T1000 (cell line): ENCODE measurements at places on chromosomes 4 and X.

- DNase-seq, result no peak
Measured at GRCh38 chr4:71732706-71733105, 51.2 kb downstream of the GC start.

GRCh38 chrX:147559191-147559590 is 352.5 kb upstream of the FMR1 start:
- no peak for DNase-seq

GRCh38 chr4:87073199-87074120 is 138.6 kb downstream of the AFF1 start:
- DNase-seq, result no peak

DNA sequence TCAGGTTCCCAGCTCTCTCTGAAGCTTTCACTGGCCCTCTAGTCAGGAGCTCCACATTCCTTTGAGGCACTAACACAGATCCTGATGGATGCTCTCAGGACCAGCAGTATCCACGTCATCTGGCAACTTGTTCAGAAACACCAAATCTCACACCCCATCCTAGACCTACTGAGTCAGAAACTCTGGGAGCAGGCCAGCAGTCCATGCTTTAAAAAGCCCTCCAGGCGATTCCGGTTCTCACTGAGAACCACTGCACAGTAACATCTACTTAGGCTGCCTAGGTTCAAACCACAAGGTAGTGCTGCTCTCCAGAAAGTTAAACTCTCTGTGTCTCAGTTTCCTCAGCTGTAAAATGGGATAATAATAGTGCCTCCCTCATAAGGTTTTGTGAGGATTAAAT is 55.3 kb downstream of the CCDC158 start:
- no peak for DNase-seq

DNA sequence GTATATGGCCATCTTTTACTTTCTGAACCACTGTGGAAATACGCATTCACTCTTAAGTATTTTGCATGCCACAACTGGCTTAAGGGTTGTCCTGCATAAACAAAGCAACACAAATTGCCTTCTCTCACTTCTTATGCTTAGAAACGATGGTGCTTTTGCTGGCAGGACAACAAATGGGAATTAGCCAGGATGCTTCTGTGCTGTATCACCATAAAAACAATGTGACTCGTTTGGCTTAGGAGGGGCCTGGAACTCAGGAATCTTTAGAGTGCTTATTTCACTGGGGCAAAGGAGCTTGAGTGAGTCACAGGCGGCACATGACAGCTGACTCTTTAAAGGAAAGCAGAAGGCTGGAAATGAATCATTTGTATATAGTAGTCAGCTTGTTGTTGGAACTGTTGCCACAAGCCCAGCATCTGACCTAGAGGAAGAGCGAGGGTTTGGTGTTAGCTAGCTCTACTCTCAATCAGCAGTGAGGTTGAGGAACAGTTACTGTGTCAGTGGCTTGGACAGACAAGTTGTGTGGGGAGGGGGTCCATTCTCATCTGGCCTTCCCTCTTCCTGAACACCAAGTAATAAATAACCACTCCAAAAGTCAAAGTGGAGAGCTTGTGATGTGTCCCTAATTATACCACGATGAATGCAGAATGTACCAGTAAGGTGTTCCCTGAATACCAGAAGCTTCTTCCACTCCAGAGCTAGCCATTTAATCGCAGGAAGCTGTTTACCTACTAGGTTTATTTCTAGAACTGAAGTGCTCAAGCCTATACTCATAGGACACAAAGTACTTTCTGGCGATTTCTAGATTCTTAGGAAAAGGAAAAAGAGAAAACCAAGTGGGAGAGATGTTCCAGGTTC is 293.1 kb downstream of the CAMK2D start:
- DNase-seq, result peak; percentile 92

GRCh38 chrX:38500866-38501265 is 60.5 kb upstream of the TSPAN7 start:
- DNase-seq, result no peak

- DNase-seq, result no peak
Measured at GRCh38 chrX:2694914-2695267, 3.8 kb downstream of the CD99 start.

DNA sequence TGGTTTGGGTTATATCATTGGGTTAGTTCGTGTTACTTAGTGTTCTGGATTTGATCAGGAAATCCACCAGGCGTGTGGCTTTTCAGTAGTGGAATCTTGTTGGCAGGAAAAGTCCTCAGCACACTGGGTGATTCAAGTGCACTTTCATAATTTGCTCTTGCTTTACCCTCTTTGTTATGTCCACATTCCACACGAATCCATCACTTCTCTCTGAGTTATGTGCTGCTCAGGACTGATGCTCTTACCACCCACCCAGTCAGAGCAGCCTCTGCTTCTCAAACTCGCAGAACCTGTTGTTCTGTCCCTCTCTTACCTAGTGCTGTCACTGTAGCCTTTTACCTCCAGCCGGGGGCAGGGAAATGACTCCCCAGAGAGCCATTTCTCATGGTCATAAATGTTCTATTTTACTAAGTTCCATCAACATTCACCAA is 37.2 kb upstream of the SCRG1 start:
- DNase-seq, result no peak

DNA sequence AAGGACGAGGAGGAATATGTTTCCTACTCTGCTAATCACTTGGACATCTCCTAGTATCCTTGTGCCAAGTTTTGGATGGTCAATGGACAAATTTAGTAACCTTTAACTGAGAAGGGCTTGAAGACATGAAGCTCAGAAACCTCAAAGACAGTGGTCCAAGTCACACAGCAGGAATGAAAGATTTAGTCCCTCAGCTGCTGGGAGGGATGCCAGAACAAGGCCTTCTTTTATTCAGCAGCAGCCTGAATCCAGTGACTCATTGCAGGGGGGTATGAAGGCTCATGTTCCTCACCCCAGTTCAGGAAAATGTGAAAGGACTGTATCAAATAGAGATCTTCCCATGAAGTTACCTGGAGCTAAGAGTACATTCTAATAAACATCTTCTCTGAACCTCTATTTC is 214.9 kb upstream of the UGT8 start:
- no peak for DNase-seq

- no peak for DNase-seq
Measured at GRCh38 chr4:116551806-116552205, 533.6 kb downstream of the TRAM1L1 start.

- no peak for DNase-seq
Measured at GRCh38 chr4:114137984-114138383, 158.5 kb upstream of the ARSJ start.

DNA sequence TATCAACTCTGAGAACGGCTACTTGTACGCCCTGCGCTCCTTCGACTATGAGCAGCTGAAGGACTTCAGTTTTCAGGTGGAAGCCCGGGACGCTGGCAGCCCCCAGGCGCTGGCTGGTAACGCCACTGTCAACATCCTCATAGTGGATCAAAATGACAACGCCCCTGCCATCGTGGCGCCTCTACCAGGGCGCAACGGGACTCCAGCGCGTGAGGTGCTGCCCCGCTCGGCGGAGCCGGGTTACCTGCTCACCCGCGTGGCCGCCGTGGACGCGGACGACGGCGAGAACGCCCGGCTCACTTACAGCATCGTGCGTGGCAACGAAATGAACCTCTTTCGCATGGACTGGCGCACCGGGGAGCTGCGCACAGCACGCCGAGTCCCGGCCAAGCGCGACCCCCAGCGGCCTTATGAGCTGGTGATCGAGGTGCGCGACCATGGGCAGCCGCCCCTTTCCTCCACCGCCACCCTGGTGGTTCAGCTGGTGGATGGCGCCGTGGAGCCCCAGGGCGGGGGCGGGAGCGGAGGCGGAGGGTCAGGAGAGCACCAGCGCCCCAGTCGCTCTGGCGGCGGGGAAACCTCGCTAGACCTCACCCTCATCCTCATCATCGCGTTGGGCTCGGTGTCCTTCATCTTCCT is 2.7 kb downstream of the PCDH10 start:
- DNase-seq, result no peak

DNA sequence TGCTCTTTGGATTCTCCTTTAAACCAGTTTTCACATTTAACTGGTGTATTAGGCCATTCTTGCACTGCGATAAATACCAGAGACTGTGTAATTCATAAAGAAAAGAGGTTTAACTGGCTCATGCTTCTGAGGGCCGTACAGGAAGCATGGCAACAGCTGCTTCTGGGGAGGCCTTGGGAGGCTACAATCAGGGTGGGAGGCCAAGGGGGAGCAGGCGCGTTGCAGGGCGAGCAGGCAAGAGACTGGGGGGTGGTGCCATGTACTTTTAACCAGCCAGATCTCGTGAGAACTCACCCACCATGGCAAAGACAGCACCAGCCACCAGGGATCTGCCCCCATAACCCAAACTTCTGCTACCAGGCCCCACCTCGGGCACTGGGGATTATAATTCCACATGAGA is 38.1 kb downstream of the RNF212 start:
- no peak for DNase-seq

- no peak for DNase-seq
Measured at GRCh38 chr4:54556051-54556450, 101.7 kb upstream of the KIT start.

GRCh38 chr4:24373704-24374103 is 210.7 kb downstream of the DHX15 start:
- no peak for DNase-seq

- no peak for DNase-seq
Measured at GRCh38 chr4:137283737-137284136, 248.6 kb downstream of the PCDH18 start.

- DNase-seq, result no peak
Measured at GRCh38 chr4:41015016-41015675, 199.2 kb downstream of the APBB2 start.

GRCh38 chr4:38387348-38387747 is 276.7 kb upstream of the KLF3 start:
- no peak for DNase-seq

DNA sequence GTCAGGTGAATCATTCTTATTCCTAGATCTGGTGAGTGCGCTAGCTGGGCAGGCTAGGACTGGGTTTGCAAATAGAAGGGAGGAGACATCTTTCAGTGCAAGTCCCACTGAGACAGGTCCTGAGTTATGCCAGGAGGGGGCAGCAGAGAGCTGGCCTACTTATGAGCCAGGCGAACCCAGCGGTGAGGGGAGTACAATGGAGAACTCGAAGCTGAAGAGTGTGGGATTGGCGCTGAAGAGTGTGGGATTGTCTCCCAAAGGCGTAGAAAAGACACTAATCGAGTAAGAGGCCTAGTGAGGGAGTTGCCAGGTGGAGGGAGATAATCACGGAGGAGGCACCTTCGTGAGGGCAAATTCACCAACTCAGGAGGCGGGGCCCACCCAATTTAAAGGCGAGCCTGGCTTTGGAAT is 91.7 kb upstream of the CXorf66 start:
- peak; percentile 3 for DNase-seq

GRCh38 chr4:53557669-53558064 is 33.6 kb downstream of the LNX1 start:
- DNase-seq, result no peak

DNA sequence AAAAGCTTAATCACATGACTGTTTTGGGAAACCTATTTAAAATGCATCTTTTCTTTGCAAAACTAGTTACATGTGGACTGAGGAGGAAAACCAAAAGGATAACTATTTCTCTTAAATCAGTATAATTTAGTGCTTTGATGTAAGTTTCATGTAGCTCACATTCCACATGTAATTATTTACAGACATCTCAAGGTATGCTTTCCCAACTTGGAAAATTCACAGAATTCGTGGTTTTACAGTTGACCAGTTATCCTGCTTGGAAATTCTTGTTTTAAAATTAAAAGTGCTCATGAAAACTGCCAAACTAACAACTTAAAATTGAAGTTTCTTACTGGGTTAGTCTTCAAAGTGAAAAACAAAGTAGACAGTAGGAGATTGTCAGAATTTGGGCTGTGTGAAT is 52.4 kb downstream of the EDNRA start:
- no peak for DNase-seq

GRCh38 chr4:23582671-23583070 is 307.2 kb downstream of the PPARGC1A start:
- no peak for DNase-seq

DNA sequence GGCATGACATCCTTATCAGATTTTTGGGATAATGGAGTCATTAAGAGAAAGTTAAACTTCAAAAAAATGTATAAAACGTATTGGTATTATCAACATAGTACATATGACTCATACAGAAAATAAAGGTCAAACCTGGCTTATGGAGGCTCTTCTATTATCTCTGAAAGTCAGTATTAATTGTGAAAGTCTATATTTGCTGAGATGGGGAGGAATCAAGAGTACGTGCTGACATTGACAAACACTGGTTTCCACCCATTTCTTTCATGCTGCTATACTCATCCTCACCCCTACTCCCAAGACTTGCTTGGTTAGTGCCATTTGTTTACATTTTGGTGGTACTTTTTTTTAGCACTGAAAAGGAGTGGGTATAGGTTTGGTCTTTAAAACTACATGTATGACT is 30.8 kb upstream of the PLA2G12A start:
- no peak for DNase-seq

DNA sequence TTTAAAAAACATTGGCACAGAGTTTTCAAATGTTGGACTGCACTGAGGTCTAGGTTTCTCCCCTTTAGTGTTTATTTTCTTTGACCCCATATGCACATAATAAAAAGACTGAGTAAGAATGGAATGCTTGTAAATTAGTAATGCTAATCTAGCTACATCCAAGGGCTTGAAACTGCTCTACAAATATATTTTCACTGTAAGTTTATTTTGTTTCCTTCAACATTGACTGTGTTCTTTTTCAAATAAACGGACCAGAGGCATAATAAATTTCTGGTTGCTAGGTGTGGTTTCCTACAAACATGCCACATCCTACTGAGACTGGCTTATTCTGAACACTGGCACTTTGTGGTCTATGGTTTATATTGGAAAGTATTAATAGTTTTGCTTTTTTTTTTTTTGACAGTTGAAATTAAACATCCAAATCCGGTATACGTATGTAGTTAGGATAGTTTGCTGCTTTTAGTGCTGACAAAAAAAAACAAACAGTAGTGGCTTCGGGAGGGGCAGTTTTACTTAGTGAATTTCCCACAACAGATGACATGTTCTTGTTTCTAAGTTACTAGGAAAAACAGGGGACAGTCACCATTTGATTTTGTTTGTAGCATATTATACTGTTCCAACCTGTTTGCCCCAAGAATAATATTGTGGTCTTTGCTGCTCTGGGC is 13.2 kb downstream of the CA5B start:
- no peak for DNase-seq

- no peak for DNase-seq
Measured at GRCh38 chrX:132401935-132402334, 86.9 kb downstream of the MBNL3 start.

GRCh38 chr4:95833711-95834194 is 6.1 kb upstream of the PDHA2 start:
- no peak for DNase-seq
